ENCODE measurements at places on chromosomes 12 and 14.

DNA sequence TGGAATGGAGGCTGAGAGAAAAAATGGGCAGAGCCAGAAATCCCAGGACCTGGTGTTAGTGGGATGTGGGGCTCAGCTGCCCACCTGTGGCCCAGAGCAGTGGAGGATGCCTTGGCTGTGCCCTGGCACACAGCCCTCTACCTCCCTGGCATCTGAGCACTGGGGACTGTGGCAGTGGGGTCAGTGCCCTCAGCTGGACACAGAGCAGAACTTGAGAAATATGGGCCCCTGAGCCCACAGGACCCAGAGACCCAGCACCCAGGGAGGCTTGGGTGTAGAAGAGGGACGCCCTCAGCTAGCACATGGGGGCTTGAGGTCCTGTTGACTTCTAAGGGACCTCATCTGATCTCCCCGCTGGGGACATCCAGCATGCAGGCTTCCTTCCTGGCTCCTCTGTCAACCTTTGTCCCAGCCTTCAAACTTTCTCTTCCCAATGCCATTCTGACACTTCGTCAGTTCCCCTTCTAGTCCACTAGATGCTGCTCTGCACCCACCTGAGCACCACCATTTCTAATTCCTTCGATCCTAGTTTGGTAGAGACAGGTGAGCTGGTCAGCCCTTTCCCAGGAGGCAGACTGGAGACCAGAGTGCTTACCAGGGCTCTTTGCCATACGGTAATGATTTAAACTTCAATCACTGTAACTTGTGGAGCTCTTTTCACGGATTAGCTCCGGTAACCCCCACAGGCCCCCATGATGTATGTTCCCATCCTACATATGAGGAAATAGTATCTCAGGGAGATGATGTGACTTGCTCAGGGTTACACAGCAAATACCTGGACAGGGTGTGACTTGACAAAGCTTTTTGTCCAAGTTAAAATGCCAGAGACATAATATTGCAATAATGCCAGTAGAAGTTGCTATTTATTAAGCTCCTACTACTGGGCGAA is 143.7 kb downstream of the ASCL4 start:
- DNase-seq: peak; percentile 16

- DNase-seq: no peak
Measured at GRCh38 chr14:69701291-69701690, 65.7 kb upstream of the SRSF5 start.

- no peak for DNase-seq
Measured at GRCh38 chr12:68497107-68497506, 113.6 kb upstream of the RAP1B start.

DNA sequence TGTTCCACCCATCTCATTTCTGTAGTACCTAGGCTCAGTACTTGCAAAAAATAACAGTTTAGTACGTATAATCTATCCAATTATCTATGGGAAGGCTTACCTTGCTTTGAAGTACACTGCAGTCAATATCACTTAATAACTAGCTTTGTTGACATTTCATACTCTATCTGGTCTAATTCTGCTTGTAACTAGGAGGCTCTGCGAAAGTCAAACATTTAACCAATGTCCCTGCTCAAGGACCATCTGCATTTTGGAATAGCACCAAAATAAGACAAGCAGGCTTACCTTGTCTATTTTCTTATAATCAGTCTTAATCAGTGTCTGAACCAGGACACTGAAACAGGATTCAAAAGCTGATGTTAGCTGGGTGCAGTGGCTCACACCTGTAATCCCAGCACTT is 39.9 kb downstream of the SLC25A47 start:
- no peak for DNase-seq

DNA sequence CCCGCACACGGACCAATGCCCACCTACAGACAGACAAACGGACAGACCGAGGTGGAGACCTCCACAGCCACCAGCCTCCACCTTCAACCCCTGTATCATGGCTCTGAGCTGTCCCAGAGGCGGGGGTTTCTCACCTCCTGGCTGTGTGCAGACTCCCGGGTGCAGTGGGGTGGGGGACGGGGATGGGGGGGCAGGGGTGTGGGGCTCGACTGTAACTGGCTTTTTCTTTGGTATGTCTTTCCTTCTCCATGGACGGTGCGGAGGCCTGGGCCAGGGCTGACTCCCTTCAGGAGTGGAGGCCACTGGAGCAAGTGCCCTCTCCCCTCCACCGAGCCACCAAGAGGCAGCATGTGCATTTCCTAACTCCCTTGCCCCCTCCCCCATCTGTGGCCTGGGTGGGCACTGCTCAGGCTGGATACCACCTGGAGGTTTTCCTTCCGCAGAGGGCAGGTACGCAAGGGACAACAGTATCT is 122.6 kb downstream of the ESRRB start:
- no peak for DNase-seq

DNA sequence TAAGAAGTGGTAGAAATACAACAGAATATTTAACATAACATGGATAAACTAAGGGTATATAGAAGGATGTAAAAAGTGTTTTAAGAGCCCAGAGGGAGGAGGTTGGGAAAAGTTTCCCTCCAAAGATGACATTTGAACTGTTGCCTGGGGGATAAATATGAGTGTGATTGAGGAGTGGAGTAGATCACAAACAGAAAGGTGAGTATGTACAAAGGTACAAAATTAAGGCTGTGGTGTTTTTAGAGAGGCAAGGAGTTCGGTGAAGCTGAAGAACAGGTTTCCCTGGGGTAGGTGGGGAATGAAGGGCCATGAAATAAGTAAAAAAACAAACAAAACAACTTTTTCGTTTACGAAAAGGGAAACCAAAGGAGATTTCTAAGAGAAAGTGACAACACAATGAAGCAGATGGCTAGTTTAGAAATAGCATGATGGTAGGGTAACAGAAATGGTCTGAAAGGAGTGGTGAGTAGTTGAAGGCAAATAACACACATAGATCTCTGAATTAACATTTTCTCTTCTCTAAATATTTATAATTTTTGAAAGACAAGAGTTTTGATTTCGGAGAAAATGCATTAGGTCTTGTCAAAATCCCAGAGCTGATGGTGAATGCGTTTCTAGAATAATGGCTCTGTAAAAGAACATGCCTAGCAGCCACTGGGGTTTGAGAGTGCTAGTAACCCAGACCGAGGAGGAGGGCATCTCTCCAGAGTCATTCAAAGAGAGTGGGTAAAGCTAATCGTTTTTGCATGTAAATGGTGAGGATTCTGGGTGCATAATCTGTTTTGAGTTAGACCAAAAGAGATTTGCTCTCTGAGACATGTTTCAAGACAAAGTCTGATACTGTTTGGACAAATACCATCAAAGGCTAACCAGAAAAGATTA is 240.4 kb upstream of the DCN start:
- DNase-seq: no peak

DNA sequence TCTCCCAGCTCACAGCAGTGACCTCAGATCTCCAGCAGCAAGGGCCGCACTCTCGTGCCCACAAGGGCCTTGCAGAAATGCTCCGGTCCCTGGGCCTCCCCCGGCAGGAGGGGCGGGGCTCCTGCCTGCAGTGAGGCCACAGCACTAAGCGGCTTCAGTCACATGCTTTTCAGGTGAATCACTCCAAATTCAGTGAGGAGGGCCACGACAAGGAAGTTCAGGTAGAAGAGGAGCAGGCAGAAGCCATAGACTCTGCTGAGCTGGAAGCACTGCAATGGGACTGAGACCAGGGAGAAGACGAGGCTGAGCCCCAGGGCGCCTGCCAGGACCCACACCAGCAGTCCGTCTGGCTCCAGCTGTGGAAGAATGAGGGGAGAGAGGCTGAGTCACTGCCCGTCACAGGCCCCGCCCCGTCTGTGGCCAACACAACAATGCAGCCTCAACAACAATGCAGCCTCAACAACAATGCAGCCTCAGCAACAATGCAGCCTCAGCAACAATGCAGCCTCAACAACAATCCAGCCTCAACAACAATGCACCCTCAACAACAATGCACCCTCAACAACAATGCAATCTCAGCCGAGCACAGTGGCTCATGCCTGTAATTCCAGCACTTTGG is 35.2 kb downstream of the SLC8B1 start:
- DNase-seq: peak; percentile 80

DNA sequence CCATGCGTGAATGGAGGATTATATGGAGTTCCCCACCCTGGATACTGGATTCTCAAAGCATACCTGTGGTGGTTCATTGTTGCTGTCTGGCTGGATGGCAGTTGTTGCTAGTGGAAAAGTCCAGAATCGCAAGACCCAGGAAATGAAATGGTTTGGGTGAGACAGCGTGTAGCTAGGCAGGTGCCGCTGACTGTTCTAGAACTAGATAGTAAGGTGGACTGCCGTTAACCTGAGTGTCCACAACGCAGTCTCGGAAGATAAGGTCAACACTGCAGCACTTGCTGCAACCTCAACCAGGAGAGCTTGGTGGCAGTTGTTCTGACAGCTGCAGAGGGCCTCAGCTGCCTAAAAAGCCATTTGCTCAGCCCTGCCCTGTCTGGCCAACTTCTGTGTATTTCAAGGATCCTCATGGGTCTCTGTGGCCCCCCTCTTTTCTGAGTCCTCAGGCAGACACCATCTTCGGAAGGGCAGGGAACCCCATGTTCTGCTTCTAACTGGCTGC is 15.5 kb upstream of the IRF2BPL start:
- no peak for DNase-seq

DNA sequence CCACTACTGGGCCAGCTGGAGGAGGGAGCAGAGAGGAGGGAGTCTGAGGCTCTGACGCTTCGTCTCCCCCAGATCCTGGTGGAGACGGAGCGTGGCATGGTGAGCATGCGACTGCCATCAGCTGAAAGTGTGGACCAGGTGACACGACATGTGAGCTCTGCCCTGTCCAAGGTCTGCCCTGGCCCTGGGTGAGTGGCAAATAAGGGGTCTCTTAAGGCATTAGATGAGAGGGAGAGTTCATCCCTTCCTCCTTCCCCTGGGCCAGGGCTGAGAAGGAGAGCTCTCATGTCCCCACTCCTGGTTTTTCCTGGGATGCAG is 2.5 kb downstream of the CARMIL3 start:
- no peak for DNase-seq

- DNase-seq: no peak
Measured at GRCh38 chr14:28305938-28306337, 460.6 kb upstream of the FOXG1 start.

- no peak for DNase-seq
Measured at GRCh38 chr14:20456971-20457370, 1.9 kb downstream of the APEX1 start.

GRCh38 chr12:92030618-92031017 is 115.0 kb downstream of the BTG1 start:
- no peak for DNase-seq

GRCh38 chr12:11581179-11581755 is 68.2 kb upstream of the ETV6 start:
- DNase-seq: peak; percentile 40

DNA sequence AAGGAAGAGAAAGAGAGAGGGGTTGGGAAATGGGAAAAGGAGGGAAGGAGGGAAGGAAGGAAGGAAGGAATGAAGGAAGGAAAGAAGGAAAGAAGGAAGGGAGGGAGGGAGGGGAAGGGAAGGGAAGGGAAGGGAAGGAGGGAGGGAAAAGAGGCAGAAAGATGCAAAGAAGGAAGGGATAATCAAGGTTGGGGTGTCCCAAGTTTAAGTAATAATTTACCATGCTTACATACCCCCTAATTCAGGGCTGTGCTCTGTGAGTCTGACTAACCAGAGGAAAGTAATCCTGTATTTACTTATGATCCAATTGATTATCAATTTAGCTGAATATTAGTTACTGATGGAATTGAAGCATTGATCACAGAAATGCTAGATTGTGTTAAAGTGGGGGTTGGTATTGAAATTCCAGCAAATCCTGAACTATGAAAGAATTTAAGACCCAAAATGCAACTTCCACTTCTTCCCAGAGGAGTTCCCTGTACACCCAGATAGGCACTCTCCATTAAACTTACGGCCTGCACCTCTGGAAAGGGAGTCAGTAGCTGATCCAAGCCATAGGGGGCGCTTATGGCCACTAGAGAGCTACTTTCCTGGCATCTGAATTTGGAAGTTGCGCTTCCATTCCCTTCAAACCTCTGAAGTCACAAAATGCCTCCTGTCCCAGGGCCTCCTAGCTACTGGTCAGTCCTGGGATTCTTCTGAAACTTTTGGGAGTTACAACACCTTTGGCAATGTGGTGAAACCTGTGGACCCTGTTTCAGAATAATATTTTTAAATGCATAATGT is 162.7 kb upstream of the PWP1 start:
- DNase-seq: no peak

DNA sequence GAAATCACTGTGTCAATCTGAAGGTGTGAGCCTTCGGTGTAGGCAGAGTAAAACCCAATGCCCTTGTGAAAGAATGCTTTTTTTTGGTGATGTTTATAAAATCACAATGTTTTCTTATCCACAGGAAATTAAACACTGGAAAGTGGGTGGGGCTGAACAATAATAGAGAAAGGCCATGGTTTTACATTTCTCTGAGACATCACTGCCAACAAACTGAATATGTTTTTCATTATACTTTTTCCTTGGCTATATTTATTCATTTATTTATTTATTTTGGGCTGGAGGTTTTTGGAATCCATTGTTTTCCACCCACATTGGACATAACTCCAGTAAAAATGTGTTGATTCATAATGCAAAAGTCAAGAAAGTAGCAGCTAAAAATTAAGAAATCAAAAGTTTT is 16.9 kb downstream of the LRRK2 start:
- DNase-seq: no peak

GRCh38 chr12:6923003-6923732 is 4.6 kb upstream of the ATN1 start:
- no peak for DNase-seq

DNA sequence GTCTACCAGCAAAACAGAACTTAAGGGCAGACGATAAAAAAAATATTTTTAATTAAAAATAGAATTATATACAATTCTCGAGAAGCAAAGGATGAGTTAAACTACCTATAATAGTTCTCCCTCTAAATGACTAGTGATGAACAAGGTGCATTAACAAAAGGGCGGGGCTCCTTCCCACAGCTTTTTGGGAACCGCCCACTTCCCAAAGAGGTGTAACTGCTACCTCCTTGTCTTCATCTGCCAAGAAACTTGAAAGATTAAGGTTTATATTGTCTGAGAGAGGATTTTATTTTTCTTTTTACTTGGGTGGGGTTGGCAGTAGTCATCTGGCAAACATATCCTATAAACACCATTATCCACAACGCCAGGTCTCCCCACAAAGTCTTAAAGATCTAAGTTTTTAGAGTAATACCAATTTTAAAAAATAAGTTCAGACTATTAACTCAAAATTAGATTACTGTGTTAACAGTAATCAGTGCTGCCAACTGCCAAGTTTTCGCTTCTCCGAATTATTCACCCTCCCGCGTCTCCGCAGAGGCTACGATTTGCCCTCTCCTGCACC is 938 bp downstream of the RALGAPA1 start:
- peak; percentile 27 for DNase-seq

DNA sequence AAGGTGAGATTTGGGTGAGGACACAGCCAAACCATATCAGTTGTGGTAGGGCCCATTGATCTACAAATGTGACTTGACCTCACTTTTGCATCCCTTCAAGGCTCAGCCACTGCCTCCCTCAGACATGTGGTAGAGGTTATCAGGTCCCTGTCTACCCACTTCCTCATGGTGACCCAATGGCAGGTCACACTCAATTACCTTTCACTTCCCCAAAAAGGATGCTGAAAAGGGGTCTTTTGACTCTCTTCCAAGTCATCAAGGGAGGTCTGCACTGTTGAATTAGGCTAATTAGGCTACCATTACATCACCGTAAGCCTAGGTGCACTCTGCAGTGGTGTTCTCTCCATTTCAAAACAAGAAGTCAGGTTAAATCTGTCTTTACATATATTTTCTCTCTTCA is 22.6 kb upstream of the DRAM1 start:
- DNase-seq: no peak

- no peak for DNase-seq
Measured at GRCh38 chr12:12499909-12500604, 62.6 kb downstream of the DUSP16 start.

- DNase-seq: no peak
Measured at GRCh38 chr12:56286044-56286830, 13.9 kb downstream of the CS start.

GRCh38 chr14:99378782-99379214 is 101.9 kb downstream of the SETD3 start:
- DNase-seq: peak; percentile 51
